ENCODE measurements at places on chromosomes 7 and 10. TPM values are rescaled to one million over a fixed set of nuclear protein-coding genes. Genes with fewer than 3 reads are reported as not detected.

FMC1 gene
- 9.0 TPM for total RNA-seq

LRRD1 gene
- 0.59 TPM for total RNA-seq

C10orf62 gene
- not detected for total RNA-seq

FXYD4 gene
- total RNA-seq: not detected

ACSM6 gene
- not detected for total RNA-seq

MKI67 gene
- 19.7 TPM for total RNA-seq

SFTPA1 gene
- total RNA-seq: not detected

TRIM50 gene
- 0.54 TPM for total RNA-seq

CWF19L1 gene
- total RNA-seq: 24.7 TPM

TMEM140 gene
- total RNA-seq: not detected

CAV2 gene
- total RNA-seq: 35.5 TPM

STOX1 gene
- total RNA-seq: 0.21 TPM

ZNF804B gene
- not detected for total RNA-seq

UCN3 gene
- not detected for total RNA-seq

GIMAP8 gene
- total RNA-seq: 143 TPM

STAG3 gene
- 1.9 TPM for total RNA-seq

ACHE gene
- total RNA-seq: 3.0 TPM

LRRC17 gene
- total RNA-seq: 0.92 TPM

MMRN2 gene
- 563 TPM for total RNA-seq

NPM3 gene
- total RNA-seq: 54.7 TPM

SLC26A3 gene
- total RNA-seq: not detected

WNT8B gene
- not detected for total RNA-seq

C10orf53 gene
- not detected for total RNA-seq

ADAM12 gene
- total RNA-seq: 9.0 TPM

PKD1L1 gene
- 4.8 TPM for total RNA-seq

H2BK1 gene
- total RNA-seq: not detected

LRRC18 gene
- total RNA-seq: not detected

AKR1D1 gene
- not detected for total RNA-seq

SPDYE11 gene
- 0.13 TPM for total RNA-seq

FAM25A gene
- total RNA-seq: not detected

IGF2BP3 gene
- total RNA-seq: 92.8 TPM

PI4K2A gene
- 35.4 TPM for total RNA-seq

CCDC136 gene
- 31.5 TPM for total RNA-seq

ZNF425 gene
- 6.2 TPM for total RNA-seq

Measured in endothelial cell (in vitro differentiated cells).